ENCODE measurements at places on chromosomes 16 and 17. TPM values are rescaled to one million over a fixed set of nuclear protein-coding genes. Genes with fewer than 3 reads are reported as not detected.

Gene CA4
- 37.7 TPM for polyA plus RNA-seq

Gene PRSS27
- 0.68 TPM for polyA plus RNA-seq

Gene FBXO39
- polyA plus RNA-seq = 0.10 TPM

Gene ZNF205
- polyA plus RNA-seq = 13.2 TPM

Gene IL34
- polyA plus RNA-seq = 3.0 TPM

All from adipose tissue (tissue), 3 donors.